ENCODE measurements at places on chromosomes 12 and 14.

- DNase-seq: no peak
These were observed 19.8 kb upstream of the AQP2 start for GRCh38 chr12:49930515-49931288.

DNA sequence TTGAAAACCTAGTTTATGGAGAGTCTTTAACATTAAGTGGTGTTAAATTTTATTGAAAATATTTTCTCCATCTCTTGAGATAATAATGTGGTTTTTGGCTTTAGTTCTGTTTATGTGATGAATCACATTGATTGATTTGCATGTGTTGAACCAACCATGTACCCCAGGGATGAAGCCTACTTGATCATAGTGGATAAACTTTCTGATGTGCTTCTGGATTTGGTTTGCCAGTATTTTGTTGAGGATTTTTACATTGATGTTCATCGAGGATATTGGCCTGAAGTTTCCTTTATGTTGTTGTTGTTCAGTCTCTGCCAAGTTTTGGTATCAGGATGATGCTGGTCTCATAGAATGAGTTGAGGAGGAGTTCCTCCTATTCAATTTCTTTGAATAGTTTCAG is 222.6 kb downstream of the ADAMTS20 start:
- DNase-seq: no peak

GRCh38 chr12:57296291-57296690 is 45.3 kb upstream of the STAC3 start:
- DNase-seq: no peak

DNA sequence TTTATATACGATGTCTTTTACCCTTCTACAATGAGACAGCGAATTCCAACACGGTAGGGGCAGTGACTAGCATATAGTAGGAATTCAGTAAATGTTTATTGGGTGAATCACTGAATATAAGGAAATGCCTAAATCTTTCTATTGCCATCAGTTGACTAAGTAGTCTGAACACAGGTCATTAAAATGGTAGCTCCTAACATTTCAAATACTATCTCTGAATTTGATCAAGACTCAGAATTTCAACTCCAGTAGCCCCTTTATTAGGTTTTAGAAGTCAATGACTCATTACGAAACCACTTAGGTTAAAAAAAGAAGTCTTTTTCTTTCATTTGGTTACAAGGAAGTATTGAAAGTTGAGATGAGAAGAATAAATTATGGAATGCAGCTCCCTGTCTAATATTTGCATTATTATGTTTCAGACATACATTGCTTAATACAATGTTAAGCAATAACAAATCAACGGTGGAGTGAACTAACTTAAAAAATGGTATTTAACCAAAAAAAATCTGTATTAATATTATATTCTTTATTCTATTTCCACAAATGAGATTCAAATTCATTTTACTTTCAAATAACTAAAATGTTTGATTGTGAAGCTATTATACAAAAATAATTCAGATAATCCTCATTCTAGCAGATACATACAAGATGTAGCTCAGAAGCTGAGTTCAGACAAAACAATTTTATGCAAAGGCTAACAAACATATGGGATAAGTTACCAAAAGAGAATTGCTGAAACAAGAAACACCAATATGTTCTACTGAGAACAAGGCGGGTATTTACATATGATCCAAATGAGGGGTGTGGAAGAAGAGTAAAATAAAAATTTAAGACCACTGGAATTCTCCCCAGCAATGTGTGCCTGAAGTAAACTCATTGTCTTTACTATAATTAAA is 302.7 kb downstream of the CEP128 start:
- no peak for DNase-seq

- DNase-seq: no peak
These were observed 146.1 kb downstream of the C12orf75 start for GRCh38 chr12:105476616-105477015.

DNA sequence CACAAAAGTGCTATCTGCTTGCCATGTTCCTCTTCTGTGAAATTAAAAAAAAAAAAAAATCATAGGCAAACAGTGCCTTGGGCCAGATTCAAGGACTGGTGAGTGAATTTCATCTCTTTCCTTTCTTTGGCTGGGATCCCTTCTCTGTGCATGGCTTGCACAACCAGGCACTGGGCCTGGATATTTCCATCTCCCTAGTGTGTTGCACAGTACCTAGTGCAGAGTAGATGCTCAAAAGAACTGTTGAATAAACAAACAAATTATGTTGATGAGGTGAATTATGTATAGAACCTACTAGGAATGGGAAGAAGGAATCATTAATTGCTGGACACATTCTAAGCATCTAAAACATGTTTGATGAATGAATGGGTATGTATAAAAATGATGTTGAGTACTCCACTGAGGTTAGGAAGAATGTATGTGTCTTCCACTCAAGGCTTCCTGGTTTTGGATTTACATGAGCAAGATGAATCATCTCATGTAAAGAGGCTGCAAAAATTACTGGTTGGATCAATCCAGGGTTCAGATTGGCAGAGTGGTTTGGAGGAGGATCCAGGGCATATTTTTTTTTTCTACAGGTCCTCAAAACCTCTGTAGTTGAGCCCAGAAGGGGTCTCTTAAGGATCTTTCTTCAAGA is 93.2 kb downstream of the EMP1 start:
- no peak for DNase-seq

DNA sequence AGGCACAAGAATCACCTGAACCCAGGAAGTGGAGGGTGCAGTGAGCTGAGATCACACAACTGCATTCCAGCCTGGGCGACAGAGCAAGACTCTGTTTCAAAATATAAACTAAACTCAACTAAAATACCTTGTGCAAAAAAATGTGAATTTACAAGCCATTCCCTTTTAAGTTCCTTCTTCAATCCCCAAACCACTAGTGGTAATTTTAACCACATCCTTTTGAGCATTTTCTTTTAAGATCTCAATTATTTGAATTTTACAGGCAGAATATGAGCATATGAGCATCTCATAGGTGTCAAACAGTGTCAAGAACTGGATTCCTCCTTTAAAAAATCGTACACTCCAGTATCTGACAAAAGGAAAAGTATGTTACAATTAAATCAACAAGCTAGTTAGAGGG is 57.0 kb upstream of the NPFF start:
- DNase-seq: no peak

DNA sequence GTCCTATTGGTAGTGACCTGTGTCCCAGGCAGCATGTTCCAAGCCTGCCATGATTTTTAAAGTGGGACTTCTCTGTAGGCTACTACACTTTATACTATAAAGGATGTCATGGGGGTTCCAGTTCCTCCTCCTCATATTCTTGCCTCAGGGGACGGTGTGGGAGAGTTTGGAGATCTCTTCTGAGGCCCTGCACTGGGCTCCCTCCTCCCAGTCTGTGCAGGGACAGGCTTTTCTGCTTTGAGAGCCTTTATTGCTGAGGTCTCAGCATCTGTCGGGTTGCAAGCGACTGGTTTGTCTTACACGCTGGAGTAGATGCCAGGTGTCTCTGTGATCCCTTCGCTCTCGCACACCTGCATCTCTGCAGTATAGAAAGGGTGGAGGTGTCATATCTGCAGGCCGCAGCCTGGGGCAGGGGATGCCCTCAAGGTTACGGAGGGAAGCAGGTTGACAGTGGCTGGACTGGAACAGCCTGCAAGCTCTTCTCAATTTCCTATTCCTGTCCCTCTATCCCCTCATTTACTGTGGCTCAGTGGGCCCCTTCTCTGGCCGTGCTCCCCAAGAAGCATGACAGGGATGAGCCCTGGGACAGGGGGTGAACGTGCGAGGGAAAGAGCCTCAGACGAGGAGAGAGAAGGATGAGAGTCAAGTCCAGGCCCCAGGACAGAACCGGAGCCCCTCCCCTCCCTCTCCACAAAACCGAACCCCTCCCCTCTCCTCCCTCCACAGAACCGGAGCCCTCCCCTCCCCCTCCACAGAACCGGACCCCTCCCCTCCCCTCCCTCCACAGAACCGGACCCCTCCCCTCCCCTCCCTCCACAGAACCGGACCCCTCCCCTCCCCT is 51.3 kb downstream of the SLC6A12 start:
- no peak for DNase-seq

- DNase-seq: no peak
These were observed 593.8 kb downstream of the RPL10L start for GRCh38 chr14:46057799-46058198.

DNA sequence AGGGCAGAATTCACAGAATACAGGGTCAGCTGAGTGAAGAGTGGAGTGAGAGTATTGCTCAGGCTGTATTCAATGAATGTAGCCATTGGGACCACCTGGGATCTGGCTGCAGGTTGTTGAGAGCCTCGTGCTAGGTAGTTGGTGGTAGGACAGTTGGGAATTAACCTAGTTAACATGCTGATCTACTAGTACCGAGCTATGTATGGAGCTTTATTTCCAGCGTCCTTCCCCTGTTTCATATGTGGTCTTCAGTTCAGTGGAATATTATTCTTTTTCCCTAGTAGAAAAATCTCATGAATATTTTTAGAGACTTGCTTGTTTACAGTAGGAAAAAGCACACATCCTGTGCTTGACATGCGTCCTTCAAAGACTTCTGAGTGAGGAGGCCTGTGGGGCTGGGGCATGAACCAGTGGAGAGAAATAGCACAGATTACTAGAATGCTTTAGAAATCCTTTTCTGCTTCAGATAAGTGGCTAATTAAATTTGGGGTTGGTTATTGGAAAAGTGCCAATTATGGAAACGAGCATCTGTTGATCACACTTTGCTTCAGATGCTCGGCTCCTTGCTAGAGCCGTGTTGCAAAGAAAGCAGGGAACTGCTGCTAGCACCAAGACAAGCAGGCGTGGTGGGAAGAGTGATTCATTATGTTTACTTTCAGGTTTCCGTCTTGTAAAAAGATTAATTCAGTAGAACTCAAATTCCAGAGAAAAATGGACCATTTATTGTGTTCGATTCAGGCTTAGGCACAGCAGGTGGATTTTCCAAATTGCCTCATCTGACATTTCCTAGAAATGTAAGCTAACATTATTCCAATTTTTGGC is 53.6 kb downstream of the ARF6 start:
- peak; percentile 45 for DNase-seq

GRCh38 chr14:73591690-73592449 is at the start of gene ACOT4:
ACOT4 (plus strand) TSS chr14:73591873; CDS start chr14:73591960, 87 bp downstream.
- no peak for DNase-seq

- no peak for DNase-seq
These were observed 44.2 kb upstream of the MMP17 start for GRCh38 chr12:131783915-131784541.

DNA sequence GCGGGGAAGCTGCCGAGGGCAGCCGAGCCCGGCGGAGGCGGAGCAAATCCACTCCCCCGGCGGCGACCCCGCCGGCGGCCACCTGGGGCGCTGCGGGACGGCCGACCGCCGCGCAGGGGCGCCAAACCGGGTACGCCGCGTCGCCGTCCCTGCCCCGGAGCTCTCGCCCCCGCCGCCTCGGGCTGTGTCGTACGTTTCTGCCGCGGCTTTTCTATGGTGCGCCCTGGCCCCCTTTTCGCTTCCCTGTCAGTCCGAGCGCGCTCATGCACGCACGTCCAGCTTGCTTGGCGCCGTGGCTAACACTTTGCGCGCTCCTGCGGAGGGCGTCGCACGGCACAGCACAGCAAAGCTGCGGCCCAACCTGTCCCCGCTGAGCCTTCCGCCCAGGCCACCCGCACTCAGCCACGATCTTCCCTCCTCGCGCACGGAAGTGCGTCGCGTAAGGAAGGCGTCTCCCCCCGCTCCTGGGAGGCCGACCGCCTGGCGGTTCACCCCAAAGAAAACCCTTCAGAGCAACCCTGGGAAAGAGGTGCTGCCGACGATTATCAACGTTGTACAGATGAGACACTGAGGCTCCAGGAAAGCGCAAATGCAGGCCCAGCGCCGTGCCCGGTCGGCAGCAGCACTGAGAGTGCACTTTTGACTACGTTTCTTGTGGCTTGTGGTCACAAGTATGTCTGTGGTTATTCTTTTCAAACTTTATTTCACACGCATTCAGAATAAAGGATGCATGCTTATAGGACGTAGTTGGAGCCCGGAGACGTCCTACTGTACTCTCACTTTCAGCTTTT is at the start of gene HECTD1:
HECTD1 (minus strand) TSS at position 39 of the 791 bp plus-strand sequence. CDS start 1,857 bp downstream, outside the sequence.
- no peak for DNase-seq

DNA sequence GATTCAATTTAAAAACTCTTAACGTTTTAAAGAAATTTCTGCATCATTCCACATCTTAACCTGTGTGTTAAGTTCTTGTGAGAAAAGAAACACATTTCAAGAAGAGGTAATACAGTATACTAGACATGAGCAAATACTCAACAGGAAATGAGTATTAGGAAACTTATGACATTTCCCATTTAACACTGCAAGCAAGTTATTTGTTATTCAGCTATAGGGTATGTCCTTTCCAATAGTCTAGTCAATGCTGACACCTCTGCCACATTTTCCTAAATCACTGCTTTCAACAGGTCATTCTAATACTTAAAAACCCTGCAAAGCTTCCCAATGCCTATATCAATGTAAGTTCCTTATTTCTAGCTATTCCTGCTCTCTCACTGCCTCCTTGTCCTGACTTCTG is 93.1 kb downstream of the DDHD1 start:
- no peak for DNase-seq

DNA sequence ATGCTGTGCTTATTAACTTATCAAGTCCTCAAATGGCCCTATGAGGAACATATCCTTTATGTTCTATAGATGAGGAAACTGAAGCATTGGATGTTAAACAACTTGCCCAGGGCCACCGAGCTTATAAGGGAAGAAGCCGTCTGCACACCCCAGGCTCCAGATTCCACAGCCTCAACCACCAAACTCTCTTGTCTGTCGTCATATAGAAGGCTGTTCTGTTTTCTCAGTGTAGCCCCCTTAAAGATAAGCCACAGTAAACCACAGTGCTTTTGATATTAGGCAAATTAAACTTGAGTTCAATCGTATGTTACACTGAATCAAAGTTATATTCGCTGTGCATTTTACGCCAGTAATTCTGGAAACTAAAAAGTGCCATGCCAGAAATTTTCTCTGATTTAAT is 116.7 kb downstream of the PRKCH start:
- no peak for DNase-seq

GRCh38 chr12:67651132-67651695 is 2.7 kb downstream of the DYRK2 start:
- DNase-seq: no peak
